ENCODE measurements at places on chromosomes 5 and 9.

DNA sequence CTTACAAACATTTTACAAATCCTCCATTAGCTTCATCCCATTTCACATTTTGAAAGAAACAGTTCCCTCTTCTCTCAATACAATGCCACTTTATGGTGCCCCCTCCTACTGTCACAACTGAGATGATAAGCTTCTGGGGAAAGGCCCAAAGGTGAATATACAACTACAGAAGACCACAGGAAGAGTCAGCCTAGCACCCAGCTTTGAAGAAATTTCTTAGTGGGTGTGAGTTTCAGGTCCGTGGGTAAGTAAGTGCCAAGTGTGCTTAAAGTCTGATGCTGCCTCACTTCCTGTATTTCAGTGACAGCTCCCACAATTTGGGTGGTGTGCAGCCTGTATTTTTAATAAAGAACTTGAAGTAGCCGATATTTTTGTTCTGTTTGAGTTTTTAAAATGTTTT is 68.1 kb downstream of the ARHGEF28 start:
- DNase-seq = no peak

DNA sequence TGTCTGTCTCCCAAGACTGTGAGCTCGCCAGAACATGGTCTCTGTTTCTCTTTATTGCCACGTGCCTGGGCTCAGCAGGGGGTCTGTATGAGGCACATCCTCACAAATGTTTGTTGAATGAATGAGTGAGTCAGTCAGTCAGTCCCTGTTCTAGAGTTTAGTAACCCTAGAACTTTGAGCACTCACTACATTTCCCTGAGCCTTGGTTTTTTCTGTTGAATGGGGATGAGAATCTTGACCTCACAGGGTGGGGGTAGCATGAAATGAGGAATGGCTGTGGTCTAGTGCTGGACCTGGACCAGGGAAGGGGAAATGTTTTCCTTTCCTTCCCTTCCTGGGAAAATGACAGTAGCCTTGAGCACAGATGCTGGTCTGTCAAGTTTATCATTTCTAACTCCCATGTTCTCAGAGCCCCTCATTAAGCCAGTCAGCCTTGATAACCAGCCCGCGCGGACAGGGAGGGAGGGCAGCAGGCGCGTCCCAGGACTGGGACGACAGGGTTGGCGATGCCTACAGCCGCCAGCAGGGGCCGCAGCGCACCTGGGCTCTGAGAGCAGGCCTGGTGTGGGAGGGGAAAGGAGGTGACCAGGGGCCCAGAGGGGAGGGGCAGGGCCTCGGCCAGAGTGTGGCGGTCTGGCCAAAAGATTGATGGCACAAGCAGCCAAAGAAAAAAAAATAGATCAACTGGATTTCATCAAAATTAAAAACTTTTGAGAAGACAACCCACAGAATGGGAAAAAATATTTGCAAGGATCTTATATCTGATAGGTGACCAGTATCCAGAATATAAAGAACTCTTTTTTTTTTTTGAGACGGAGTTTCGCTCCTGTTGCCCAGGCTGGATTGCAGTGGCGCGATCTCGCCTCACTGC is 24.1 kb upstream of the WNK2 start:
- DNase-seq = peak; percentile 64

GRCh38 chr9:135664801-135665794 is 2.0 kb downstream of the LCN9 start:
- no peak for DNase-seq

DNA sequence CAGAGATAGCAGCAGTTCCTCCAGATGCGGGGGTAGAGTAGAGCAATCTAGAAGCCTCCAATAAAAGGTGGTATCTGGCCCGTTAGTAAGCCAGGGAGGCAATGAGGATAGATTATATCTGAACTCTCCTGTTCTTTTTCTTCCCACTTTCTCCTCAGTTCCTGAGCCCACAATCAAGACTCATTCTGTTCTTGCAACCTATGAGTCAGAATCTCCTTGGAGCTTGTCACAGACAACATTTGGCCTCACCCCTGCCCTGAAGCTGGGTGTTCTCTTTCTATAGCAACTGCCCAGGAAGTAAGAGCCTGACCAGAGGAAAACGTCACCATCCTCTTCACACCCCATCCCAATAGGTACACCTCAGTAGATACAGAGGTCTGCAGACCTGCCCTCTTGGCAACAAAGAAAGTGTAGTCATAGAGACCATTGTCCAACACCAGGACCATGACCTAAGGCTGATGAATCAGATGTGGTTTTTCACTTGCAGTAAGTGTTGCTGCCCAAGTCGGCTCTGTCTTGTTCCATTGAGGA is 76.3 kb upstream of the PCA3 start:
- no peak for DNase-seq

GRCh38 chr5:54728588-54728915 is 211.0 kb downstream of the SNX18 start:
- DNase-seq = no peak

DNA sequence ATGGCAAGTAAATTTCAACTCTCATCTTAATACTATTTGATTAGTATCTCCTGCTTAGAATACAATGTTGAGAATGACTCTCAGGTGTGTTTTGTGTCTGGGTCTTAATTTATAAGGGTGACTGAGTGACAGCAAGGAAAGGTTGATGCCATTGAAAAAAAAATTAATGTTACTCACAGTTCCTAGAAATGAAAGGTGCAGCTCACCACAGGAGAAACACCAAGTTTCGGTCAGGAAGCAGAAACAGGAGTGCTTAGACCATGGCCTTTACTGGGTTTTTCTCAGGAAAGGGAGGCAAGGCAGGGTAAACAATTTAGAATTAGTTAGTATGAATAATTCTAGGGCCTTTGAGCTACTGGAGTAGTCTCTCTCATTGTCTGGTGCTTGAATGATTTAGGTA is 159.2 kb upstream of the C9orf72 start:
- DNase-seq = no peak

GRCh38 chr9:121246821-121247561 is 21.0 kb upstream of the GSN start:
- DNase-seq = no peak

DNA sequence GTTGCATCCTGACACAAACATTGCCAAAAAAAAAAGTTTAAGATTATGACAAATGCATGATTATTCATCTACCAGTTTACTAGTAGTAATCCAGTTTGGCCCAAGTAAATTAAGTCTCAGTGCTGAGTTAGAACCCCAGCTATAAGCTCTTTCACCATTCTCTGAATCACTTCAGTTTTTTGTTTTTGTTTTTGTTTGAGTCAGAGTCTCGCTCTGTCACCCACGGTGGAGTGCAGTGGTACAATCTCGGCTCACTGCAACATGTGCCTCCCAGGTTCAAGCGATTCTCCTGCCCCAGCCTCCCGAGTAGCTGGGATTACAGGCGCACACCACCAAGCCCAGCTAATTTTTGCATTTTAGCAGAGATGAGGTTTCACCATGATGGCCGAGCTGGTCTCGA is 1.5 kb upstream of the PCYOX1L start:
- DNase-seq = no peak

DNA sequence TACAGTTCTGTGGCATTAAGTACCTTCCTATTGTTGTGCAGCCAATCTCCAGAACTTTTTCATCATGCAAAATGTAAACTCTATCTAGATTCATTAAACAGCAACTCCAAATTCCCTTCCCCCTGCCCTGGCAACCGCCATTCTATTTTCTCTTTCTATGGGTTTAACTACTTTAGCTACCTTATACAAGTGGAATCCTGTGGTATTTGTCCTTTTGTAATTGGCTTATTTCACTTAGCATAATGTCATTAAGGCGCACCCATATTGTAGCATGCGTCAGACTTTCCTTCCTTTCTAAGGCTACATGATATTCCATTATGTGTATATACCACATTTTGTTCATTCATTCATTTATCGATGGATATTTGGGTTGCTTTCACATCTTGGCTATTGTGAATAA is 142.4 kb downstream of the CAAP1 start:
- DNase-seq = no peak

- no peak for DNase-seq
These were observed 318.4 kb upstream of the RIOK2 start for GRCh38 chr5:97501286-97501964.

DNA sequence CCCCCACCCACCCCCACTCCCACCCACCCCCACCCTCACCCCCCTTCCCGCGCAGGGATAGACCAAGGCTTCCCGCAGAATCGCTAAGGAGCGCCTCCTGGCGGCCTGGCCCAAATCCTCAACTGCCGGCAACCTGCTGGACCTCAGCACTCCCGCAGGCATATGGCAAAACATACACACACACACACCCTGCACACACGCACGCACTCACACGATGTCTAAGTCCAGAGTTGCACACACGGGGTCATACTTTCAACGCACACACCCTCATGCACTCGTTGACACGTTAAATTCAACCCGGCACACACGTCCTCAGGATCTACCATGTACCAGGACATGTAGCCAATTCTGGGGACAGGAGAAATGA is 1.7 kb downstream of the CPLX2 start:
- DNase-seq = no peak

DNA sequence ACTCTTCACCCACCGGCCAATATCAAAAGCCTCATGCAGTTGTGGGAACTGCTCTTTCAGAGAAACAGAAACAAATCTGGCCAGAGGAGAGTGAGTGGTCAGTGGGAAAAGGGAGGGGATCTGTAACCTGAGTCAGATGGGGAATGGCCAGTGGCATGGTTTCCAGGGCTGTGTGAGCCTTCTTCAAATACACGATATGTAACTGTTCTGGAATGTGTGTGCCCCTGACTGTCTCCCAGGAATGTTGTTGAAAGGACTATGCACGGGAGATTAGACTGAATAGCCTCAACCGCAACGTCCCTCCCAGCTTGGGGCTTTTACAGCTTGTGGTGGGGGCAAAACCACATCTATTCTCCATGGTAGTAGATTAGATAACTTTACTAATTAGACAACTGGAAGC is 60.8 kb downstream of the SH3TC2 start:
- DNase-seq = no peak

- DNase-seq = no peak
These were observed 43.4 kb downstream of the IRF1 start for GRCh38 chr5:132447196-132447595.

GRCh38 chr5:181224390-181225229 is 1.5 kb downstream of the TRIM41 start:
- no peak for DNase-seq

DNA sequence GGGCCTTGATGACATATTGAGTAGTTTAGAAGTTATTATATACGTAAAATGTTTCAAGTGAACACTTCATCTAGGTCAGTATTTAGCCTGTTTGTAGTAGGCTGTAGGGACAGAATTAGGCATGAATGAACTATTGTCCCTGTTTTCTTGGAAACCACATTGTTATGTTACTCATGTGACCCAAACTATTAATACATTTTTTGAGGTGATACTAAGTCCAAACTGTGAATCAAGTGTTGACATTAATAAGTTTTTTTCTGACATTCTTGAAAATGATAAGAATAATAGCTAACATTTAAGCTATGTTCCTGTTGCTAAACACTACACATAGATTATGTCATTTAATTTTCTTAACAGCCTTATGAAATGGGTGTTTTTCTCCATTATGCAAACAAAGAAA is 1642.7 kb upstream of the WWC1 start:
- no peak for DNase-seq

DNA sequence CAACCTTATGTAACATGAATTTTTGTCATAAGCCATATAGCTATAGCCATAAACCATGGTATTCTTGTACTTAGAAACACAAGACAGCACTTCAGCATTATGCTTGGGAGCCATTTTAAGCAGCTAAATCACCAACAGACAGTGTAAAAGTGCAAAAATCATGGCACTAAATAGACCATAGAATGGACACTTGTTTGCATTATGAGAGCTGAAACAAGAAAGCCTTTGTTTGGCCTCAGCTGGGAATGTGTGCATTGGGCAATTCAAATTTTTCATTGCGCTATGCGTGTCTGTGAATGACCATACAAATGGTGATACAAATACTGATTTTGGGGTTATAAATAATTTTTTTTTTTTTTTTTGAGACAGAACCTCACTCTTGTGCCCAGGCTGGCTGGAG is 23.7 kb downstream of the KDM4C start:
- DNase-seq = no peak

DNA sequence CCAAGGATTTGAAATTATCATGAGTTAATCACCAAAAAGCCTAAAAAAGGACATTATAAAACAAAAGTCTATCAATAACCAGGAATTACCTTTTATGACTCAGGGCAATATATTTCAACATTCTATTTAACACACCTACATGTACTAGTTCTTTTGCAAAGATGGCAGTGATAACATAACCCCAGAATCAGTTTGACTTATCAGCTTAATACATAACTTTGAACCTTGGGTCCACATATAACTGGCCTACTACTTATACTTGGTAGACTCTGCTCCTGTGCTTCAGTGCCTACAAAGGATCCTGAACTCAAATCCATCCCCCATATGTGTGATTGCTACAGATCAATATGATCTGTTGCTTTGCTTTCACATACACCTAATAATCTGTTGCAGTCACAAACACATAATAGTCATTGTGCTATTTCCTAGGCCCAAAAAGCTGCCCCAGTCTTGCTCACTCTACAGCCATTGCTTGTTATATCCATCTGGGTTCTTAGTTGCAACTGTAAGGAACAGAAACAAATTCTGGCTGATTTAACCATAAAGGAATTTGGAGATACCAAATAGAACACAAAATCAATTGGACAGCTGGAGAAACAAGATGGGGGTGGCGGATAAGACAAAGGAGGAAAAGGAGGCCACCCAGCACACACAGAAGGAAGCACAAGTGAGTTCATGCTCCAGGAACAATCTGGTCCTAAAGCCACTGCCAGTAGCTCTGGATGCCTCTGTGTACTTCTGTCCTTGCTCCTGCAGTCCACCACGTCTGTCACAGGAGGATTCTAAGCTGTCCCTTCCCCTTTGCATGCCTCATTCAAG is 25.5 kb downstream of the DEPDC1B start:
- no peak for DNase-seq

DNA sequence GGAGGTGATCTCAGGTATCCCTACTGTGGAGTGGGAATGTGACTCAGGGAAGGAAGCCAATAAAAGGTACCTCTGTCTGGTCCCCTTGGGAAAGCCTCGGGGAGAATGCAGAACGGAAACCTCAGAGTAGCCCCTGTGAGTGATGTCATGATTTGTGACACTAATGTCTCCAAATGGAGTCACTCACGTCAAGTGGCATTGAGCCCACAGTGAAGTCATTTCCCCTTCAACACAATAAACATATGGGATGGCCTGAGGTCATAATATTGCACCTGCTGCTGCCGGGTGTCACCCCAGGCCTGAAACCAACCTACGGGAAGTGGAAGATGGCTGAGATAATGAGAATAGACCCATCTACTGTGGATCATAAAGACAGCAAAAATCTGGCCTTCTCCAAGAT is 75.9 kb upstream of the GOLM1 start:
- no peak for DNase-seq

GRCh38 chr9:446074-446699 is 231.5 kb downstream of the DOCK8 start:
- DNase-seq = no peak

DNA sequence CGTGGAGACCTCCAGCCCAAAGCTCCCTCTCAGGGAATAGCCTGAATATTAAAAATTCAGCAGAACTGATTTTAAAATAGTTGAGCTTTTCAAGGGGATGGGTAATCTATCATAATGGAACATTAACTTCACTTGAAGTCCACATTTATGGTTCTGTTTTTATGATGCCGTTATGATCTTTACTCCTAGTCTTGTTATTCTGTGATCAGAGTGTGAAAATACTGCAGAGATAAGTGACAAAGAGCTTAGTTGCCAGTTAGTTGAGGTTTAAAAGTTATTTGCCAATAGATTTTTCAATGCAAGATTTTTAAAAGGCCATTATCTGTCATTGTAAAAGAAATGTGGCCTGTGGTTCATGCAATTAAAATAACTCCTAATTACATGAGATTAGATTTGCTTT is 189.9 kb upstream of the RGMB start:
- DNase-seq = no peak
